ENCODE measurements at places on chromosomes 5 and 9. TPM values are rescaled to one million over a fixed set of nuclear protein-coding genes. Genes with fewer than 3 reads are reported as not detected.

The ZNF782 gene
- total RNA-seq, result 41.2 TPM

The FAM163B gene
- 16.5 TPM for total RNA-seq

The HNRNPH1 gene
- total RNA-seq, result 755 TPM

The FAM151B gene
- 39.8 TPM for total RNA-seq

The SPAG8 gene
- total RNA-seq, result 4.7 TPM

The PCDHGC4 gene
- 91.2 TPM for total RNA-seq

The TMEM250 gene
- 26.4 TPM for total RNA-seq

The CCDC171 gene
- total RNA-seq, result 56.5 TPM

The IL13 gene
- total RNA-seq, result not detected

The SLC12A7 gene
- total RNA-seq, result 4.4 TPM

The ANKH gene
- total RNA-seq, result 174 TPM

The IZUMO3 gene
- total RNA-seq, result not detected

The ELOVL7 gene
- total RNA-seq, result 8.7 TPM

The TICAM2 gene
- 0.94 TPM for total RNA-seq

The KCNN2 gene
- 34.6 TPM for total RNA-seq

The CNTRL gene
- total RNA-seq, result 14.2 TPM

The HMMR gene
- total RNA-seq, result 3.0 TPM

The SLC6A18 gene
- not detected for total RNA-seq

The GABRA6 gene
- total RNA-seq, result 0.31 TPM

The TMEM252 gene
- not detected for total RNA-seq

The SH2D3C gene
- total RNA-seq, result 5.1 TPM

The CANX gene
- total RNA-seq, result 352 TPM

The FRRS1L gene
- total RNA-seq, result 82.2 TPM
